ENCODE measurements at places on chromosomes 4 and X.

DNA sequence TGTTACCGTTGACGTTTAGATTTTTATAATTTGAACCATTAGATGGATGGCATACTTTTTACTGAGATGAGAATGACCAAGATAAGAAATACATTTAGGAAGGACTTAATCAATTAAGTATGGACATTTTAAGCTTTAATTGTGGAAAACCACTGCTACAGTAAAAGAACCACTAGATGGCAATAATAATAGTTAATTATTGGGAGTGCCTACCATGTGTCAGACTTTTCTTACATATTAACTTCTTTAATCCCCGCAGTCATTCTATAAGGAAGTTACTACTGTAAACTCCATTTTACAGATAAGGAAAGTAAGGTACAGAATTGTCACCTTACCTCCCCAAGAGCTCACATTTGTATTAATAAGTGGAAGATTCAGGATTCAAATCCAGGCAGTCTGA lies 48.5 kb upstream of the MYOZ2 start:
- DNase-seq: no peak

DNA sequence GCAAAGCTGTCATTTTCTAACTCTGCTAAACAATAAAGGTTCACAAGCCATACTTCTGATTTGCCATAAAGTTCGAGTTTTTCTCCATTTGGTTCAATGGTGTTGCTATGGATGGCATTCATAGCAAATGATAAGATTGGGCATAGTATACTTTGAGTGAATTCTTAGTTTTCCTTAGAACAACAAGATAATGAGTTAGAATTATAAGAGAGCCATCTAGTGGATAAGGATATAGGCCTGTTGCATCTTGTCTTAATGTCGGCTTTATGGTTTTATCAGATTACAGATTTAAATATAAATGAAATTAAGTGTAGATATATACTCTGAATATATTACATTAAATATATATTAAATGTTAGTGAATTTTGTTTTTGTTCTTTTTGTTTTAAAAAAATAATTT lies 644.6 kb downstream of the IL1RAPL1 start:
- DNase-seq: no peak

DNA sequence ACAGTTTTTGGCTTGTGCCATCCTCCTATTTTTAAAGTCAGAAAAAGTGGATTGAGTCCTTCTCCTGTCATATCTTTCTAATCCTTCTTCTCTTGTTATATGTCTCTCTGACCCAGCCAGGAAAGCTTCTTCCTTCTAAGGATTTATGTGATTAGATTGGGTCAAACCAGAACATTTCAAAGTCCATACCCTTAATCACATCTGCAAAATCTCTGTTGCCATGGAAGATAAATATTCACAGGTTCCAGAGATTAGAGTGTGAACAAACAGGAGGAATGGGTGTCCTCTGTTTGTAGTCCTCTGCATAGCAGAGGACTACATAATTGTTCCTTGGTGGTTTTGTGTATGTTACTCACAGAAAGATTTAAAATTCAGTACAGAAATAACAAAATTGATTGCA lies 421.2 kb downstream of the EPHA5 start:
- DNase-seq: no peak

- no peak for DNase-seq
Observed at GRCh38 chr4:146098397-146098796, 77.1 kb upstream of the LSM6 start.

DNA sequence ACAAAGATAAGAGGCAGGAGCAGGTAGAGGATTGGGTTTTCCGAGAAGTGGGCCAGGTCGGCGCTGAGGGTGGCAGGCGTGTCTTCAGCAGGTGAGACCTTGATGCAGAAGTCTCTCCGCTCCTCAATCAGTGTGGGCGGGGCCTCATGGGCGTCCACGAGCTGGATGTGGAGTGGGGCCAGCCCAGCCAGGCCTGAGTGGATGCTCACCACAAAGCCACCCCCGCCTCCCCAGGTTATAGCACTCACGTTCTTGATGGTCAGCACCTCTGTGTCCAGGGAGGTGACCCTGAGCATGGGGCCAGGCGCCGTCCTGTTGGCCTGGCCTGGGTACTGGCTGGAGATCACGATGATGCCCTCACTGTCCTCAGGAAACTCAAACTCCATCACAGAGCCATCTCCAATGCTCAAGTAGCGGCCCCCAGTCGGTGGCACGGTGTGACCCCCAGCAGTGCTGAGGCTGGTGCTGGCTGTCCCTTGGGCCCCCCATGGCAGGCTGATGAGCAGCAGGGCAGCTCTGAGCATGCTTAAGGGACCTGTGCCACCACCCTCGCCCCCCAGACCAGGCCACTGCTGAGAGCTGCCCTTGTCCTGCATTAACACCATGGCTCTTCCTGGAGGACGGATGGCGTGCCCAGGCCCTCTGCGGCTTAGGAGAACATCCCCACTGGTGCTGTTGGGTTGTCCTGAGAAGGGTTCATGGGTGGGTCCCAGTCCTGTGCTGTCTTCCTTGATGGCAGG lies 1.9 kb downstream of the SLC10A3 start:
- no peak for DNase-seq

GRCh38 chr4:141730805-141731204 lies 94.4 kb downstream of the IL15 start:
- DNase-seq: no peak

- DNase-seq: no peak
Observed at GRCh38 chrX:150719621-150720020, 26.4 kb downstream of the MTMR1 start.

GRCh38 chr4:158787709-158788475 lies 19.1 kb downstream of the FNIP2 start:
- no peak for DNase-seq

DNA sequence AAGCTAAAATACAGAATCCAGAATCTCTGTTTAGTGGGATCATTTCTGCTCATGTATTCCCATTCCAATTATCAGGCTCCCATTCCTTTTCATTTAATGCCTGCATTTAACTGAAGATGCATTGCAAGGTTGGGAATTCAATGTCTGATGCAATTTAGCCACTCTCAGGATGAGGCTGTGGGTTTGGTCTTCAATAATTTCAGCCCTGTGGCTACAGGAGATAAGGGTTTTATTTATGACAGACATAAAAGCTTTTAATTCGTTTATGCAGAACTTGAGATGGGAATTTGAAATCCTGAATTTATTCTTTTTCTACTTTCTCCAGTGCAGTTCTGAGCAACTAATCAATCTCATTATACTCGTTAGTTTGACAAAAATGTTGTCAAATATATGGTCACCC lies 1225.9 kb downstream of the PCDH18 start:
- DNase-seq: no peak

GRCh38 chr4:114025176-114025777 lies 45.8 kb upstream of the ARSJ start:
- DNase-seq: no peak

- no peak for DNase-seq
Observed at GRCh38 chr4:53193111-53193510, 172.8 kb downstream of the SCFD2 start.

- no peak for DNase-seq
Observed at GRCh38 chr4:109238746-109239145, 63.7 kb downstream of the COL25A1 start.

- no peak for DNase-seq
Observed at GRCh38 chrX:78603908-78604307, 55.2 kb downstream of the RTL3 start.

- no peak for DNase-seq
Observed at GRCh38 chr4:182267048-182267447, 23.8 kb downstream of the TENM3 start.

- no peak for DNase-seq
Observed at GRCh38 chr4:93370256-93370655, 458.3 kb upstream of the ATOH1 start.

DNA sequence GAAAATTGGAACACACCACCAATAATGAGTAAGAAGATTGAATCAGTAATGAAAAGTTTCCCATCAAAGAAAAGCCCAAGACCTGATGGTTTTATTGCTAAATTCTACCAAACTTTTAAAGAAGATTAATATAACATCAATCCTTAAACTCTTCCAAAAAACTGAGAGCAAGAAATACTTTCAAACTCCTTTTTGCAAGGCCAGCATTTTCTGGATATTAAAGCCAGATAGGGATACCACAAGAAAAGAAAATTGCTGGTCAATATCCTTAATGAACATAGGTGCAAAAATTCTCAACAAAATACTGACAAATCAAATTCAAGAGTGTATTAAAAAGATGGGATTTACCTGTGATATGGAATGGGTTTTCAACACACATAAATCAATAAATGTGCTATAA lies 484.6 kb downstream of the ANKRD50 start:
- DNase-seq: no peak

DNA sequence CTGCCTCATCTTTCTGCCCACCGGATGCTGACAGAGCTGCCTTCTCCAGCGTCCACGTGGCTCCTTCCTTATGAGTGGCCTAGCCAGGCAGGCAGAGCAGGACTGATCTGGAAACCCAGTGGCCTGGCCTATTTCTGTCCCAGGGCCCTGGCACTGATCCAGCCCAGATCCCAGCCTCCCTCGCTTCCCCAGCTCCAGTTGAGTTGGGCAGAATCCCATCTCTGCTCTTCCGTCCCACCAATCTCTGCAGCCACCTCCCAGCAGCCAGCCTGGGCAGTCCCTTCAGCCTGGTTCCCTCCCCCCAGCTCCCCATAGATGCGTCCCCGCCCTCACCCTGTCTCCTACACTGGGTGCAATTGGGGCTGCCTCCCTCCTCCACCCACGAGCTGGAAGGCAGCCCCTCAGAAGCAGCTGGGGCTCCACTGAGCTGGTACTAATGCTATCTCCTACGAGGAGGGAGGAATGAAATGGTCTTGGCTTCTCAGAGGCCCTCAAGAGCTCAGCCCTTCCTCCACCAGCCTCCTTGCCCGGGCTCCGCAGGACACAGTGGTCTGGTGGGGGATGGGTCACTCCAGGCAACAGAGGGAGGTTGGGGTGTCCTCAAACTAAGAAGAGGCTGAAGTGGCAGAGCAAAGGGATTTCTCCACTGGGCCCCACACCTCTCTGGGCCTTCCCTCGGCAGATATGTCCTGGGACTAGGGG lies 94.2 kb downstream of the PJA1 start:
- DNase-seq: no peak

GRCh38 chrX:19578956-19579355 lies 63.6 kb upstream of the MAP3K15 start:
- no peak for DNase-seq

GRCh38 chrX:107324493-107325310 lies 118.3 kb downstream of the DNAAF6 start:
- DNase-seq: no peak

- DNase-seq: no peak
Observed at GRCh38 chr4:158530381-158530780, 8.7 kb downstream of the RXFP1 start.
